ENCODE measurements at places on chromosomes 4 and X. TPM values are rescaled to one million over a fixed set of nuclear protein-coding genes. Genes with fewer than 3 reads are reported as not detected.

GRCh38 chr4:25827897-25828296 lies 34.9 kb downstream of the SEL1L3 start:
- no peak for DNase-seq
- no peaks in the 10 kb centered on the region for H3K36me3 ChIP-seq
- H3K27me3 ChIP-seq: no peaks in the 10 kb centered on the region
- no peak overlapping the region for H3K4me3 ChIP-seq
- no peak overlapping the region for H3K27ac ChIP-seq

GRCh38 chr4:107037199-107037584 lies 1.1 kb upstream of the DKK2 start:
- peaks cover 44% of the 10 kb centered on the region for H3K27me3 ChIP-seq
- no peaks in the 10 kb centered on the region for H3K36me3 ChIP-seq
- H3K4me3 ChIP-seq: no peak overlapping the region
- DNase-seq: peak; percentile 17

GRCh38 chr4:181860668-181861067 lies 382.5 kb upstream of the TENM3 start:
- H3K27ac ChIP-seq: no peak overlapping the region
- no peaks in the 10 kb centered on the region for H3K27me3 ChIP-seq
- H3K4me3 ChIP-seq: no peak overlapping the region
- H3K36me3 ChIP-seq: no peaks in the 10 kb centered on the region

GRCh38 chr4:152431291-152431690 lies 104.6 kb downstream of the FBXW7 start:
- H3K4me1 ChIP-seq: no peaks in the 10 kb centered on the region
- no peak overlapping the region for H3K4me3 ChIP-seq
- no peak overlapping the region for H3K27ac ChIP-seq
- DNase-seq: no peak
- H3K27me3 ChIP-seq: no peaks in the 10 kb centered on the region
- H3K36me3 ChIP-seq: no peaks in the 10 kb centered on the region

- H3K4me1 ChIP-seq: peaks cover 5% of the 10 kb centered on the region
- no peak overlapping the region for H3K27ac ChIP-seq
- H3K36me3 ChIP-seq: no peaks in the 10 kb centered on the region
- no peaks in the 10 kb centered on the region for H3K27me3 ChIP-seq
Observed at GRCh38 chr4:88865046-88865445, 167.4 kb upstream of the NAP1L5 start.

- H3K27ac ChIP-seq: no peak overlapping the region
- H3K27me3 ChIP-seq: peaks cover 5% of the 10 kb centered on the region
- DNase-seq: no peak
- no peaks in the 10 kb centered on the region for H3K4me1 ChIP-seq
- H3K36me3 ChIP-seq: no peaks in the 10 kb centered on the region
- no peak overlapping the region for H3K4me3 ChIP-seq
Observed at GRCh38 chrX:121032531-121032930, 14.9 kb upstream of the GLUD2 start.

- H3K4me1 ChIP-seq: no peaks in the 10 kb centered on the region
- H3K27ac ChIP-seq: no peak overlapping the region
- no peak overlapping the region for H3K4me3 ChIP-seq
- no peaks in the 10 kb centered on the region for H3K36me3 ChIP-seq
Observed at GRCh38 chr4:148822572-148823418, 380.6 kb upstream of the NR3C2 start.

DNA sequence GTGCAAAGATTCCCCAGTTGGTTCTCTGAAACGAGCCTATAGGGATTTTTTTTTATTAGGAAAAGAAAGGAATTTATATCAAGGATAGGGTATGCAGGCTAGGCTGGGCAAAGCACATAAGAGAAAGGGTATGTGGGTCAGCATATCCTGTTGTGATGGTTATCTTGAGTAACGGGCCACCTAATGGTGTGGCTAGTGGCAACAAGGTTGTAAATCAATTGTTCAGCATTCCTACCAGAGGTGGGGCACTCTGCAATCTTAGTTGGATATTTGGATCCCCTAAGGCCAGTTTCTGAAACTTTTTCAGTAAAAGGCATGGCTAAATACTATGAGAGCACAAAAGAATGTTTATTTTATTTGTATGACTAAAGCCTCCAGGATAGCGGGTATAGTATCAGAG lies 42.7 kb downstream of the DCAF12L1 start:
- no peaks in the 10 kb centered on the region for H3K36me3 ChIP-seq
- no peaks in the 10 kb centered on the region for H3K27me3 ChIP-seq
- no peak for DNase-seq
- H3K4me1 ChIP-seq: no peaks in the 10 kb centered on the region
- no peak overlapping the region for H3K4me3 ChIP-seq

DNA sequence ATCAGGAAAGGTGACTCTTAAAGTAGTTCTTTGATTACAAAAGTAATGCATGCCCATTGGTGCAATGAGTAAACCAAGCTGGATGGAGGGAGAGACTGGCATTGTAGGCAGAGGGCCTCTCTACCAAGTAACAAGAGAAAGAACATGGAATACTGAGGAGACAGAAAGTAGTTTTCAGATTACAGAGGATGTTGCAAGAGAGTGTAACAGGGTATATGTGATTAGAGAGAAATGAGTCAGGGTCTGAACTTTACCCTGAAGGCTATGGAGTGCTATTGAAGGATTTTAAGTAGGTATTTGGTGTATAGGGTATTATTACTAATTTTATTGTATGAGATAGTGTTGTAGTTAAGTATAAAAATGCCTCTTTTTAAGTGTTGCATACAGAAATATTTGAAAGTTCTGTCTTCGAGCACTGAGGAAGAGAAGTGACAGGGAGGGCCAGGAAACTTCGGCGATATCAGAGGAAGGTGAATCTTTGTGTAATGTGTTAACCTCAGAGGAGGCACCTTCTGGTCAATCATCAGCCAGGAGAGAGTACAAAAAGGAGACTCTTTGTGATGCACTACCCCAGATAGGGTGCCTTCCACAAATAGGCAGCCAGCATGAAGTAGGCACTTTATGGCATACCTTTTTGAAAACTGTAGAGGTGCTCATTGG lies 8.2 kb downstream of the NKAP start:
- no peak overlapping the region for H3K4me3 ChIP-seq
- no peaks in the 10 kb centered on the region for H3K27me3 ChIP-seq
- no peak for DNase-seq
- no peaks in the 10 kb centered on the region for H3K4me1 ChIP-seq
- H3K27ac ChIP-seq: no peak overlapping the region

GRCh38 chr4:168634276-168634802 lies 137.5 kb downstream of the PALLD start:
- peaks cover 30% of the 10 kb centered on the region for H3K27me3 ChIP-seq
- H3K27ac ChIP-seq: no peak overlapping the region
- no peak for DNase-seq
- peaks cover 4% of the 10 kb centered on the region for H3K4me1 ChIP-seq
- H3K36me3 ChIP-seq: no peaks in the 10 kb centered on the region

GRCh38 chr4:99593781-99594641 lies 19.4 kb downstream of the MTTP start:
- no peaks in the 10 kb centered on the region for H3K27me3 ChIP-seq
- no peak for DNase-seq
- H3K4me1 ChIP-seq: no peaks in the 10 kb centered on the region
- H3K36me3 ChIP-seq: no peaks in the 10 kb centered on the region
- no peak overlapping the region for H3K4me3 ChIP-seq

- H3K27ac ChIP-seq: no peak overlapping the region
- H3K4me1 ChIP-seq: no peaks in the 10 kb centered on the region
- no peak for DNase-seq
- H3K27me3 ChIP-seq: no peaks in the 10 kb centered on the region
Observed at GRCh38 chr4:170589597-170590191, 499.9 kb upstream of the AADAT start.

GRCh38 chr4:41512136-41512535 lies 25.8 kb upstream of the LIMCH1 start:
- DNase-seq: no peak
- H3K27me3 ChIP-seq: no peaks in the 10 kb centered on the region
- no peak overlapping the region for H3K27ac ChIP-seq
- no peaks in the 10 kb centered on the region for H3K4me1 ChIP-seq

DNA sequence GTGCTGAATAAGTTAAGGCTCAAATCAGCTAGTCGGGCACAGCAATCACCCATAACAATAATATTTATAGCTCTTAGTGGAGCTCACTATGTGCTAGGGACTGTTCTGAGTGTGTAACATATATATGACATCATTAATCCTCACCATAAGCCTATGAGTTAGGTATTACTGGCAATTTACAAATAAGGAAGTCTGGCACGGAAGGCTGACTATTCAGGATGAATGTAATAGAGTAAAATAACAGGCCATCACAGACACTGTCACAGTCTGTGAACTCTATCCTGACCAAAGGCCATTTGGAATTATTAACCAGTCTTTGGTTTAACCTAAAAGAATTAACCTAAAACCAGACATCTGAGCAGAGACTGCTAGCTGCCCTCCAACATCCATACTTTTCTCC lies 119.3 kb downstream of the C4orf51 start:
- no peak overlapping the region for H3K27ac ChIP-seq
- no peaks in the 10 kb centered on the region for H3K36me3 ChIP-seq
- peaks cover 11% of the 10 kb centered on the region for H3K4me1 ChIP-seq

DNA sequence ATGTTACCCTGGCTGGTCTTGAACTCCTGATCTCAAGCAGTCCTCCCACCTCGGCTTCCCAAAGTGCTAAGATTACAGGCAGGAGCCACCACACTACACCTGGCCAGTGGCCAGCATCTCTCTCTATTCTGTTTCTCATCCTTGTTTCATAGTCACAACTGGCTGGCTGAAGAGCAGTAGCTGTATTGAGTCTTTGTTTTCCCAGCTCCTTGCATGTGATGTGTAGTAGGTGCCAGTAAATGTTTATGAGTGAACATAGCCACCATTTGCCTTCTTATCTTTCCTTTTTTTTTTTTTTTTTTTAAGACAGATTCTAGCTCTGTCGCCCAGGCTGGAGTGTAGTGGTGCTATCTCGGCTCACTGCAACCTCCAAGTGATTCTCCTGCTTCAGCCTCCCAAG lies 23.6 kb downstream of the NUDT9 start:
- peaks cover 4% of the 10 kb centered on the region for H3K4me1 ChIP-seq
- DNase-seq: no peak
- no peak overlapping the region for H3K4me3 ChIP-seq

DNA sequence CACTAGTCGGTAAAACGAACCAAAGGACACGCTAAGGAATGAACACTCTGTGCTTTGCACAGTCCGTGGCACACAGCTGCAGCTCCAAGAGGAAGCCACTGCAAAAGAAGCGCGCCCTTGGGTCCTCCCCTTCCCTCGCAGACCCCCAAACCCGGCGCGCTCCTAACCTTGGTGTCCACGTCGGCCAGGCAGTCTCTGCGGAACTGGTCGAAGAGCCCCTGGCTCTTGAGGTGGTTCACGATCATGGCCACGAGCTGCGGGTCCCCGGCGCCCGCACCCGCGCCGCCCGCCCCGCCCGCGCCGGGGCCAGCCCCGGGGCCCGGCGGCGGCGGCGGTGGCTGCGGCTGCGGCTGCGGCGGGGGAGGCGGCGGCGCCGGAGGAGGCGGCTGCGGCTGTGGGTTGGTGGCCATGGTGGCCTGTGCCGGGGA lies 333 bp downstream of the BOD1L1 start:
- DNase-seq: peak; percentile 16
- H3K4me3 ChIP-seq: peak overlapping the region; percentile 91
- H3K27me3 ChIP-seq: no peaks in the 10 kb centered on the region
- no peaks in the 10 kb centered on the region for H3K36me3 ChIP-seq
- peak overlapping the region; percentile 97 for H3K27ac ChIP-seq
- H3K4me1 ChIP-seq: peaks cover 11% of the 10 kb centered on the region

- no peak overlapping the region for H3K4me3 ChIP-seq
- no peaks in the 10 kb centered on the region for H3K4me1 ChIP-seq
- peak; percentile 24 for DNase-seq
- H3K36me3 ChIP-seq: no peaks in the 10 kb centered on the region
Observed at GRCh38 chrX:7891928-7892327, 35.3 kb downstream of the PNPLA4 start.

- H3K4me3 ChIP-seq: no peak overlapping the region
- peak; percentile 59 for DNase-seq
- no peaks in the 10 kb centered on the region for H3K36me3 ChIP-seq
- peak overlapping the region; percentile 75 for H3K27ac ChIP-seq
- peaks cover 11% of the 10 kb centered on the region for H3K4me1 ChIP-seq
- no peaks in the 10 kb centered on the region for H3K27me3 ChIP-seq
Observed at GRCh38 chrX:153732401-153732800, 7.7 kb downstream of the ABCD1 start.

DNA sequence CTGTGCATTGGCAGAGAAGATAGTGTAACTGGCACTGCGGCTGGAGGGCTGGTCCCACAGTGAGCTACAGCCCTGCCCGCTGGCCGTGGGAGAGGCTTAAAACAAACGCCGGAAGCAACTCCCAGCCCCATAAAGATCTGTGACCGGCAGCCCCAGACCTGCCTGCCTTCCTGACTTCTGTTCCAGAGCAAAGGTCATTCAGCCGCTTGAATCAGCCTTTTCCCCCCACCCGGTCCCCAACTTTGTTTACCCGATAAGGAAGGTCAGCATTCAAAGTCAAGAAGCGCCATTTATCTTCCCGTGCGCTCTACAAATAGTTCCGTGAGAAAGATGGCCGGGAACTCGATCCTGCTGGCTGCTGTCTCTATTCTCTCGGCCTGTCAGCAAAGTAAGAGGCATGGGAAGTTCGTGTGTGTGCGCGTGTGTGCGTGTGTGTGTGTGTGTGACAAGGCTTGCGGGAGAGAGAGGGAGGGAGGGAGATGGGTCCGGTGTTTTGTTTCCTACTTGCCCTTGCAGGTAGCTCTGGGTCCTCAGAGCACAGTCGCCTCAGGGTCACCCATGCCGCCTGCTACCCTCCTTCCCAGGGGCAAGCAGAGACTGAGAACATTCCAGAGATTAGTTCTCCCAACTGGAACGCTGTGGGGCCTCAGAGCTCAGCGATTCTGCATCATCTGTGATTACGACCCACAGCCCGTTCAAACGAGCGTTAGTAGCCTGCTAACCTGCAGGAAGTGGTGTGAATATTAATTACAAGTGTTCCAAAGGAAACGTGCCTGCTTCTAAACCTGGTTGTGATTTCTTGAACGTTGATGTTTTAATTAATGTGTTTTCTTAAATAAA lies at the start of gene MGST2:
MGST2 (plus strand) TSS at position 130 of the 840 bp plus-strand sequence; CDS start at position 331, 201 bp downstream.
- peak within 1 kb of the TSS; percentile 95 for H3K27ac ChIP-seq
- H3K4me3 ChIP-seq: peak within 1 kb of the TSS; percentile 4
- DNase-seq: peak; percentile 82
- H3K36me3 ChIP-seq: no peaks in the 10 kb centered on the region
- no peaks in the 10 kb centered on the region for H3K27me3 ChIP-seq

GRCh38 chrX:40104985-40105834 lies 7.5 kb upstream of the BCOR start:
- peak overlapping the region; percentile 57 for H3K4me3 ChIP-seq
- peak; percentile 52 for DNase-seq
- H3K4me1 ChIP-seq: peaks cover 30% of the 10 kb centered on the region
- peaks cover 51% of the 10 kb centered on the region for H3K27me3 ChIP-seq

GRCh38 chrX:152824841-152825374 lies 5.6 kb downstream of the CETN2 start:
- H3K27ac ChIP-seq: no peak overlapping the region
- H3K36me3 ChIP-seq: no peaks in the 10 kb centered on the region
- peaks cover 2% of the 10 kb centered on the region for H3K4me1 ChIP-seq
- H3K4me3 ChIP-seq: no peak overlapping the region
- H3K27me3 ChIP-seq: no peaks in the 10 kb centered on the region

Gene SLC2A9
- 13.8 TPM for total RNA-seq

Gene NEUROG2
- total RNA-seq: not detected

Gene SH2D1A
- total RNA-seq: not detected

Gene SLC10A6
- 0.84 TPM for total RNA-seq

Gene AMER1
- 8.7 TPM for total RNA-seq

Data from adrenal gland (tissue), 19 donors.